Femur (tissue), 1 donor: ENCODE measurements at places on chromosomes 12 and 14.

DNA sequence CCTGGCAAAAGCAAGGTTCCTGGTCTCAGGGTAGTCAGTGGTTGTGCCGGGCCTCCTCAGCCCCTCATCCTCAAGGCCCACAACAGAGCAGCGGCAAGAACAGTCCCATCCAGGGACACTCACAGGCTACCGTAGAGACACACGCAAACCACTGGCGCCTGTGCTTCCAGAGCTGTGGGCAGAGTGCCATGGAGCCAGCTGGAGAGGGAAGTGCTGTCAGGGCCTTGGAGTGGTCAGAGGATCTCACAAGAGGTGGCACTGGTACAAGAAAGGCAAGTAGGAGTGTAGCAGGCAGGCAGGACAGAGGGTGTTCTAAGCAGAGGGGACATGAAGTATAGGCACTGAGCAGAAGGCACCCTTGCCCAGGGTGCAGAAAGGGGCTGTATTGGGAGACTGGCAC is 34.6 kb downstream of the ANKRD9 start:
- DNase-seq, result peak; percentile 71

DNA sequence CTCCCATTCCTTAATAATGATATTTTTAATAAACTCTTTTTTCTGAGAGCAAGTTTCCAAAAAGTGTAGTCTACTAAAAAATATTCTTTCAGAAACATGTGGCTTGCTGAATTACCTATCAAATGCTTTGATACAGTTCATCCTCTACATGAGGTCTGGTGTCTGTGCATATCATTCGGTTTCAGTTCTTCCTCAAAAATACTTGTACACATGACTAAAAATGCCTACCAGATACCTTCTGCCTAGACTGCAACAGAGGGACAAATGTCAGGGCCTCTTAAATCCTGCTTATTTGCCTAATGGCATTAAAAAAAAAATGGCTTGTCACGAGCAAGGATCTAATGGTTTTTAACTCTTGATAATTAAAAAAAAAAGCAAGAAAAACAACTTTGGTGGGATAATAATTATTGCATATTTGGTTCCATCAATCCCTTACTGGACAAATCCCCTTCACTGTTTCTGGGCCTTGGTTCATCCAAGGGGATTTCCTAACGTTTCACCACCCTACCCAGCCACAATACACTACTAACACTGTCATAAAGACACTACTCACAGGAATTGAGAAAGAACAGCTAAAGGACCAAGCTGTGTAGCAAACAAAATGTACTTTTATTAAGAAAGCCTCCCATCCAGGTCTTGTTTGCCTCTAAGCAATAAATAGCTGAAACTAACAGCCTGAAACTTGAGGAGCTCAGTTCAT is 45.7 kb downstream of the PARP11 start:
- DNase-seq, result no peak

DNA sequence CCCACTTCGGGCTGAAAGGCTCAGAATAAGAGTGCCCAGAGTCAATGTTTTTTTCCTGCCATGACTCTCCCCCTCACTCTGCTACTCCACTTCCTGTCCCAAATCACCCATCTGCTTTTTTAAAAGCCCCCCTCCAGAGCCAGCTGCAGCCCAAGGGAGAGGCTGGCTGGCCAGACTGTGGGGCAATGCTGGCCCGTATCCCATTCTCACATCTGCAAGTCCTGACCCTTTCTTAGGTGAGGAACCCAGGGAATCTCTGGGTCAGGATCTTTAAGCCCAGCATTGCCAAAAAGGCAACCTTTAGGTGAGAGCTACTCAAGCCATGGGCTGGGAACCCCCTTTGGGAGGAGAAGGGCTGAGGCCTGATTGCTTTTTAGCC is 1.7 kb upstream of the ITGA5 start:
- no peak for DNase-seq

DNA sequence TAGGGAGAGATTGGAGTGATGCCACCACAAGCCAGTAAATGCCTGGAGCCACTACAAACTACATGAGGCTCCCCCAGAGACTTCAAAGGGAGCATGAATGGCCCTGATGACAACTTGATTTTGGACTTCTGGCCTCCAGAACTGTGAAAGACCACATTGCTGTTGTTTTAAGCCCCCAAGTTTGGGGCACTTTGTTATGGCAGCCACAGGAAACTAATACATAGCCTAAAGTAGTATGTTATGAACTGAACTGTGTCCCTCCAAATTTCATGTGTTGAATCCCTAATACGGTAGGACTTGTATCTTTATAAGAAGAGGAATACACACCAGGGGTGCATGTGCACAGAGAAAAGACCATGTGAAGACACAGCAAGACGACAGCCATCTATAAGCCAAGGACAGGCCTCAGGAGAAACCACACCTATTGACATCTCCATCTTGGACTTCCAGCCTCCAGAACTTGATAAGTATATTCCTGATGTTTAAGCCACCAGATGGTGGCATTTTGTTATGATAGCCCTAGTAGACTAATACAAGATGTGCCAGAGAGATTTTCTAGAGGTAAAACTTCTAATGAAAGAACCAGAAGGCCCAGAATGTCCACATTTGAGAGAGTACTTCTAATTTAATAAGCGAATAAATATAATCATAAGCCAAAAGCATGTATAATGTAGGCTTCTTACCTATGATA is 127.1 kb upstream of the BMP4 start:
- no peak for DNase-seq

- no peak for DNase-seq
These were observed 5.6 kb downstream of the COQ6 start for GRCh38 chr14:73955674-73956073.

GRCh38 chr14:96090441-96091148 is 51.4 kb downstream of the C14orf132 start:
- peak; percentile 88 for DNase-seq

- DNase-seq, result peak; percentile 16
These were observed 6.0 kb downstream of the REC8 start for GRCh38 chr14:24177891-24178290.

GRCh38 chr12:126953365-126953889 is 1313.5 kb upstream of the TMEM132C start:
- DNase-seq, result no peak

GRCh38 chr14:70871863-70872677 is 35.2 kb upstream of the PCNX1 start:
- DNase-seq, result no peak

DNA sequence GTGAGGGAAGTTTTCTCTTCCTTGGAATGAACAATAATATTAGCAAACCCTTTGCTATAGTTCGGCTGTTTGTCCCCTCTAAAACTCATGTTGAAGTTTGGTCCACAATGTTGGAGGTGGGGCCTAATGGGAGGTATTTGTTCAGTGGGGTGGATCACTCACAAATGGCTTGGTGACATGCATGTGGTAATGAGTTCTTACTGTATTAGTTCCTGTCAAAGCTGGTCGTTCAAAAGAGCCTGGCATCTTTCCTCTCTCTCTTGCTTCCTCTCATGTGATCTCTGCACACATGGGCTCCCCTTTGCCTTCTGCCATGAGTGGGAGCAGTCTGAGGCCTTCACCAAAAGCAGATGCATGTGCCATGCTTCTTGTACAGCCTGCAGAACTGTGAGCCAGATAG is 13.1 kb upstream of the PPP4R4 start:
- DNase-seq, result no peak
